T-helper 2 cell (primary cell): ENCODE measurements at places on chromosomes 12 and 14.

GRCh38 chr12:116561181-116561821, 2.1 kb downstream of the MAP1LC3B2 start:
- DNase-seq: no peak

DNA sequence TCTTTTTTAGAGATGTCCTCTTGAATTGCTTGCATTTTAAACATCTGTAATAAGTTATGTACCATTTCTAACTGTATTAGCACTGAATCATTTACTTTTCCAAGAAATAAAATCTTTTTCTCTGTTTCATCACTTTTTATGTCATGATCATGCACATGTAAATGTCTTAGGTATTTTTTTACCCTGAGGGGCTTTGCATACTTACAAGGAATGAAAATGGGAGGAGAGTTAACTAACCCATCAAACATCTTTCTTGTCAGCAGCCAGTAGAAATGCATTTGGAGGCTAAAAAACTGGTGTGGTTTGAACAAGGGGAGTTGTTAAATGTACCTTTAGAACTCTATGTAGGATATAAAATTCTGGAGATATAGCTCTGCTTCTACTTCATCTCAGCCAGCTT, 1080.3 kb downstream of the GALC start:
- no peak for DNase-seq

DNA sequence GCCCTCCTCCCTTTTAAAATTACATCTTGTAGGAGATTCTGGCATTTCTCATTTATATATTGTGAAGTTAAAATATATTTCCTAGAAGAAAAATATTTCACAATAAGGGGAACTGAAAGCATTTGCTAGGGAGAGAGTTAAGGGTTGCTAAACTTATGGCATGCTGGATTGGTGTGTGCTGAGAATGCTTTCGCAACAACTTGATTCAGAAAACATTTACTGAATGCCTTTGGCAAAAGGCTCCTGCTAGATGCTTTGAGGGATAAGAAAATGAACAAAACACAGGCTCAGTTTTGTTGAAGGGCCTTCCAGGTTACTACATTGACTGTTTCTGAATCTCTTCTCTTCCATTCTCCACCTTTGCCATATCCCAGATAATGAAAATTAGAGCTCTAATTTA, 67.5 kb downstream of the DIP2B start:
- DNase-seq: no peak

- no peak for DNase-seq
Measured at GRCh38 chr14:37196604-37197420, 925 bp upstream of the MIPOL1 start.

DNA sequence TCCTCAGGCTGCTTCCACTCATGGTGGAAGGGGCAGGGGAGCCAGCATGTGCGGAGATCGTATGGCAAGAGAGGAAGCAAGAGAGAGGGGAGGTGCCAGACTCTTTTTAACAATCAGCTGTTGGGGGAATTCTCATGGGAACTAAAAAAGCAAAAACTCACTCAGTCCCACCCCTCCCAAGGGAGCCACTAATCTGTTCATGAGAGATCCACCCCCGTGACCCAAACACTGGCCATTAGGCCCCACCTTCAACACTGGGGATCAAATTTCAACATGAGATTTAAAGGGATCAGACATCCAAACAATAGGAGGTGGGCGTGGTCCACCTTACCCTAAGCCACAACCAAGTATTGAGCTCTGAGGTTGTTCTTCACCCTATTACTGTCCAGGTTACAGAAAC, 375.1 kb downstream of the GRIN2B start:
- DNase-seq: no peak

DNA sequence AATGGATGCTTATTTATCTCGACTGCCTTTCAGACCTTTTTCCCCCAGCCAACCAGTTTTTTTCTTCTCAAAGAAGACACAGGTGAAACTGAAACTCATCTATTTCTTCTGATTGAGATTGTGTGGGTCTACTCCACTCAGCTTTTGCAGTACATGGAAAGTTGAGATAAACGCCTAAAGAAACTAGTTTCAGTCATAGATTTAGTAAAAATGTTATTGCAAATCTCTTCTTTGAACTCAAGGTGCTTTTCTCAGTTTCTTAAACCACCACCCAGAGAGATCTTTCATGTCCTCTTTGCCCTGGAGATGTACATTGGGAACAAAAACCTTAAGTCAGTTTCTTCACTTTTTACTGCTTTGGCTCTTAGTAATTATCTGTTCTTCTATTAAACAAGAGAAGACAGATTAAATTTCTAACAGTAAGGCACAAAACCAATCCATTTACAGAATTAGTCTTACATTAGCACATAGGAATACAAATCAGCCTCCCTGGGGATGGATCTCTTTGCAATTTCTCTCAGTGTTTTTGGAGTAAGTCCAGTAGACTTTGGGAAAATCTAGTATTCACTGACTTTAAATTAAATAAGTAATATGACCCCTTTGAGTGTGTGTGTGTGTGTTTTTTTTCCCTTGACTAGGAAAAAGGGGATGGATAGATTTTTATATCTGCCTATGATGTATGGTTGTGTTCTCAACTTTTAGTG, 11.6 kb downstream of the FBXW8 start:
- DNase-seq: no peak

GRCh38 chr14:63578300-63578699, 35.1 kb upstream of the PPP2R5E start:
- DNase-seq: no peak

GRCh38 chr12:9694241-9694640, 24.7 kb downstream of the CLEC2D start:
- DNase-seq: no peak

DNA sequence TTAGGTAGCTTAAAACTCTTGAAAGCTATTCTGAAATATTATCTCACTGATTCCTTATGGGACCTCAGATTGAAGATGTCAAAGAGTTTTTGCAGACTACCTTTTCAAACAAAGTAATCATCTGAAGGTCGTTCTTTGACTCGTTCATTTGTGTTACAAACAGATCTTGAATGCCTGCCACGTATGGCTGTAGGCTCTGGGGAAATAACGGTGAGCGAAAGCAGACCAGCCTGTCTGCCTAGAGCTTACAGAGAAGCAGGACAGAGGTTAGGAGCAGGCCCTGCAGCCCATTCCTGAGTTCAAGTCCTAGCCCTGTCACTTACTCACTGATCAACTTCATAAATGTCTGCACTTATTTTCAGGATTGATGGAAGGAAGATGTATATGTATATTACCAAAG, 83.6 kb downstream of the FLRT2 start:
- no peak for DNase-seq

DNA sequence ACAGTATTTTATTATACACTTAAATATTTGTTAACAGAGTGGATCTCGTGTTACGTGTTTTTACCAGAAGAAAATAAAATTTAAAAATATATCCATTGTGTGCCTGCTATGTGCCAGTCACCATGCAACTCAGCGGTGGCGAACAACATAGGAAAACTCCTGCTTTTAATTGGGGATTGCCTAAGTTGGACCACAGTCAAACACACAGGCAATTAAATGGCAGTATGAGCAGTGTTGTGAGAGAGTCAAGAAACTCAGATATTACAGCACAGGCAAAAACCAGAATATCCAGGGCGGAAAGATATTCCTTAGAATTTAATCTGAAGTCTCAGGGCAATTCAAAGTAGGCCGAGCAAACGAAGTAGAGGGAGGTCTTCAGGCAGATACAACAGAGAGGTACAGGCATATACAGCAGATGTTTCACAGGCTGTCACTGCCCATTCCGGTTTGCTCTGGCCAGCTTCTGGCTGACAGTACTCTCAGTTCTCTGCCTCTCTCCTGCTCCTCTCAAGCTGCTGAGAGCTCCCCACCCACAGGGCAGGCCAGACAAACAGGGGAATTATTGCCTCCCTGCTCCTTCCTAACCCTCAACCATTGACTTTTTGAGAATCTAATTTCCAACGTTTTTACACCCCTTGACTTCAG, 540.2 kb upstream of the TMEM132C start:
- no peak for DNase-seq

GRCh38 chr14:69107407-69108003, 45.4 kb downstream of the DCAF5 start:
- DNase-seq: no peak

GRCh38 chr14:55118761-55119160, 10.3 kb upstream of the LGALS3 start:
- no peak for DNase-seq

DNA sequence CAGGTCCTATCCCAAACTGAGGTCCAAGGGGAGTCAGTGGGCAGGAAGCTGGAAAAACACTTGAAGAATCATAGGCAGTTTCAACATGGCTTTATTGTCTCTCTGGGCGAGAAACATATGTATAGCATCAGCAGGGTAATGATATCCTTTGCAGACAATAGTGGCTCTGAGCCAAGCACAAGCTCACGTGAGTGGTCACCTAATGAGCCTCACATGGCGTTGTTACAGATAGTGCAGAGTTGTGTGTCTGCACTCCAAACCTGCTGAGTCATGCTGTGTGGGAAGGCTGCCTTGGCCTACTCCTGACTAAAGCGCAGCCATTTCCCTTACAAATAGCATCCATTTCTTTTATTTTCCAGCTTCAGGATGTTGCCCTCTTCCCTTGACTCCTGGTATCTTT, 105.2 kb upstream of the SYT1 start:
- DNase-seq: no peak

DNA sequence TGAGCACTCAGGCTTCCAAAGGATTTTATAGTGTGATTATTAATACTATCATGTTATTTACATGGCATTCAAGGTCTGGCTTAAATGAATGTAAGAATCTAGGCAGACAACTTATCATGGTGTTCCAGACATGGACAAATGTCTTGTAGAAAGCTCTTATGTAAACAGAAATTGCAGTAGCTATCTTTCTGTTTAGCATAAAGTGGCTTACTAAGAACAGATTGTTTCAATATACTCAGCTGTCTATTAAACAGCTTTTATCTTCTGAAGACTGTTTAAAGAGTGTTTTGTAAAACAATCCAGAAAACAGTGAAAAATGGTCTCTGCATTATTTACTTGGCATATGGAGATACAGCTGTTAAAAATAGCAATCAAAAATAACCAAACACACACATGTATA, 1061.8 kb upstream of the SEL1L start:
- no peak for DNase-seq

DNA sequence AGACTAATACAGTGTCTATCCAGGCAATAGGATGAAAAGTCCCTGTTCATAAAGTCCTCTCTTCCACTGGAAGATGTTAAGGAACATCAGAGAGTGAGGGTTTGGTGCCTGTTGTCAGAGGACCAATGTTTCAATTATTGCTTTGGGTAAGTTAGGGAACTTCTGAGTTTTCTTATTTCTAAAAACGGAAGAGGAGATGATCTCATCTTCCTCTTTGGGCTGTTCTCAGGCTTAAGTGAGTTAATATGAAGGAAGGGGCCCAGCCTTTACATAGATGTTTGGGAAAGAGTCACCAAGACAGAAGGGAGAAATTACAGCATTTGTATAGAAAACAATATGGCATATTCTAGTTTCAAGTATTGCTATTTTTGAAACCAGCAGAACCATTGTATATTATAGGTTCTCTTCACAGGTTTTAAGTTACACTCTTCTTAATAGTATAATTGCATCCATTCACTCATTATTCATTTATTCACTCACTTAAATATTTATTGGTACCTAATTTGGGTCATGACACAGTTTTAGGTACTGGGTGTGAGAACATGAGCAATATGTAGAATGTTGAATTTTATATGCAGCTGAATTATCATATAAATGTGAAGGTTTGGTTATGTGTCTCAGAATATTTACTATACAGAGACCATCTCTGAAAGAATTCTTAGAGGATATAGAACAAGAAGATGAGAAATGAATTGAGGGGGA, 68.5 kb upstream of the LRIG3 start:
- no peak for DNase-seq

- no peak for DNase-seq
Measured at GRCh38 chr12:531951-532585, 72.3 kb downstream of the B4GALNT3 start.

GRCh38 chr12:93593843-93594242, 21.4 kb downstream of the SOCS2 start:
- DNase-seq: no peak

GRCh38 chr14:50085570-50086320, 30.6 kb downstream of the VCPKMT start:
- DNase-seq: no peak

DNA sequence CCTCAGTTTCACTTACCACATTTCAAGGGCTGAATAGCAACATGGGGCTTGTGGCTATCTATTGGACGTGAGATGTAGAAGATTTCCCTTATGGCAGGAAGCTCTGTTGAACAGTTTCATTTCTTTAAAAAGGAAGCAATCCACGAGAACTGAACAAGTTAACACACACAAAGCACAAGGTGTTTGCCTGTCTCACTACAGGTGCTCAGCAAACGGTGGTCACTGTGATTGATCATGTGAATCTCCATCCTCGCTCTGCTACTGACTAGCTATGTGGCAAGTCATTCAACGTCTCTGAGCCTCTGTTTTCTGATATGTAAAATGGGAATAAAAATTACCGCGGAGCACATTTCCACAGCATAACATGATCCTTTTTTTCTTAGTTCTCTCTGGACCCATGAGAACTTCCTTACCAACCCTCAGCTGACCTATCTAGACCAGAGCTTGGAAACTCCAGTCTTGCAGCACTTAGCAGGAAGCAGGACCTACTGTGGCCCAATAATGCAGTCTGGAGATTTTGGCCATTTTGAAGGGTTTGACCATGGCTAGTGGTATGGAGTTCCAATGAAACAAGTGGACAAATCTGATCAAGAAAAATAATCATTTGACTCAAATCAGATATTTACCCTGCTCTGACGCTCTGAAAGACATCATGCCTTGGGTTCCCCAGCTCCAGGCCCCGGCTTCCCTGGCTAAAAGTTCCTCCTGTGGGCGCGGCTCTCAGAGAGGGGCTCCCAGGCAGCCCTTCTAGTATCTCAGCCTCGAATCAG, 278.8 kb downstream of the ZFP36L1 start:
- no peak for DNase-seq

- no peak for DNase-seq
Measured at GRCh38 chr12:123671876-123672275, 963 bp downstream of the TCTN2 start.

- no peak for DNase-seq
Measured at GRCh38 chr12:127750076-127750840, 516.7 kb upstream of the TMEM132C start.

DNA sequence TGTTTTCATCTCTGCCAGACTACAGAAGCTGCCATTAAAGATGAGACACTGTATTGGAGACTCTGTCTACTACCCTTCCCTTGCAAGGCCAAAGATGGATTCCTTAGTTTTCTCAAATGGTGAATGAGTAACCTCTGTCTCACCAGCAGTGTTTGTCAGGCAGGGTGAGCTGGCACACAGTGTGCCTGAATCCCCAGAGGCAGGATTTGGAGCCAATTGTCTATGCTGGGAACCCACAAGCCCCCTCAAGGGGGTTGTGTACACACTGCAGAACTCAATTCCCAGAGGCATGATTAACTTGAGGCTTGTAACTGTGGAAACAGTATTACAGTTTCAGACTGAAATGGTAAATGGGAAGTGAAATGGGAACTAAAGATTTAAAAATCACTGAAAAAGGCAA, 136.8 kb upstream of the PTPRB start:
- no peak for DNase-seq

DNA sequence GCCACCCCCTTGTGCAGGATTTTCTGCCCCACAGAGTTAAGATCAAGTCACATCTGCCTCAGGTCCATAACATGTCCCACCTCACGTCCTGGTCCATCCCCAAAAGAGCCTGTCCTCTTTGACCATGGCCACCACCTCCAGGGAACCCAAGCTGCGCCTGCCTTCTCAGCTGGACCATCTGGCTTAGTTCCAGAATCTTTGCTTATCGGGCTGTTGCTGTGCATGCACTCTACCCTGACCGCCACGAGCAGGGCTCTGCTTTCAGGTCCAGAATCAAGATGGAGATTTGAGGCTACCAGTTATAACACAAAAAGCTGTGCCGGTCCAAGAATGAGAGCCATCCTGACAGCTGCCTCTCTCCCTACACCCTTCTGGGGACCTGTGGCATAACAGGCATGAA, 326.7 kb downstream of the DPF3 start:
- DNase-seq: no peak
